ENCODE measurements at places on chromosomes 4 and X. TPM values are rescaled to one million over a fixed set of nuclear protein-coding genes. Genes with fewer than 3 reads are reported as not detected.

DNA sequence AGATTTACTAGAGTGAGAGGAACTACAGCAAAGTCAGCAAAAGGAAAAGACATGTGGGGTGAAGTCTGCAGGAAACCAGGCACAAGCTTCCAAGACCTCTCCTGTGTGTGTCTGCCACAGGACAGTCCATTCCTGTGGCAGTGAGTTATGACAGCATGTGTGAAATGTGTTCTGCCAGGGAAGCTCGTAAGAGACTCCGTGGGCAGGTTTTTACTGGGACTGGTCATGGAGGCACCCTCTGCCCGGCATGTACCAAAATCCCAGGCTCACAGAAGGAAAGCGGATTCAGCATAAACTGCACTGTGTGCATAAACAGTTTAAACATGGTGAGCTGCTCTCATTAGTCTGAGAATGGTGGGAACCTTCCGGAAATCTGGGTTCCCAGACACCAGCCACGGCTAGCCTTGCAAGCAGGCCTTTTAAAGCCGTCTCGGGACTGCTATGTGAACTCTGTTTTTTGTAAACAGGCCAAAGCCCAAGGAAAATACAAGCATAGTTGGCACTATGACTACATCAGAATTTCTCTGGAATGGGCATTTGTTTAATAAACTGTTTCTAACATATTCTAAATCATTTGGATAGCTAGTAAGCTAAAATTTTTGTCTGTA is 288.5 kb downstream of the TENM3 start:
- H3K27me3 ChIP-seq: peaks cover 30% of the 10 kb centered on the region
- H3K27ac ChIP-seq: no peak overlapping the region
- no peak for DNase-seq

Gene ZNF630
- 2.1 TPM for total RNA-seq

Gene NR0B1
- not detected for total RNA-seq

GRCh38 chrX:1500701-1501624 is 36.0 kb downstream of the P2RY8 start:
- H3K27ac ChIP-seq: peak overlapping the region; percentile 92
- no peak for DNase-seq
- peak overlapping the region; percentile 62 for H3K4me3 ChIP-seq

Gene NDST4
- total RNA-seq: not detected

GRCh38 chr4:87251106-87251505 is 30.7 kb upstream of the KLHL8 start:
- no peak for DNase-seq
- no peaks in the 10 kb centered on the region for H3K27me3 ChIP-seq
- H3K36me3 ChIP-seq: no peaks in the 10 kb centered on the region

Gene BTC
- total RNA-seq: not detected

Gene IBSP
- total RNA-seq: not detected

Gene SH2D1A
- 29.1 TPM for total RNA-seq

Gene JCHAIN
- 2.8 TPM for total RNA-seq

Gene CT45A9
- not detected for total RNA-seq

Gene TCEAL5
- not detected for total RNA-seq

GRCh38 chr4:83067058-83067639 is 32.2 kb downstream of the COPS4 start:
- H3K4me3 ChIP-seq: no peak overlapping the region
- H3K27ac ChIP-seq: no peak overlapping the region
- no peak for DNase-seq
- peaks cover 9% of the 10 kb centered on the region for H3K4me1 ChIP-seq

- H3K36me3 ChIP-seq: peaks cover 3% of the 10 kb centered on the region
- H3K4me1 ChIP-seq: peaks cover 48% of the 10 kb centered on the region
- no peak for DNase-seq
- no peaks in the 10 kb centered on the region for H3K27me3 ChIP-seq
Observed at GRCh38 chrX:65679071-65679540, 11.7 kb downstream of the MSN start.

Gene FATE1
- total RNA-seq: not detected

Gene NUP62CL
- 2.2 TPM for total RNA-seq

Gene SLITRK2
- not detected for total RNA-seq

- H3K36me3 ChIP-seq: no peaks in the 10 kb centered on the region
- H3K4me3 ChIP-seq: no peak overlapping the region
- no peak for DNase-seq
- no peak overlapping the region for H3K27ac ChIP-seq
- H3K27me3 ChIP-seq: peaks cover 10% of the 10 kb centered on the region
Observed at GRCh38 chr4:155604718-155605626, 61.7 kb upstream of the GUCY1A1 start.

Gene CDKL5
- 3.6 TPM for total RNA-seq

- H3K27me3 ChIP-seq: no peaks in the 10 kb centered on the region
- H3K4me1 ChIP-seq: no peaks in the 10 kb centered on the region
- no peak for DNase-seq
- no peaks in the 10 kb centered on the region for H3K36me3 ChIP-seq
- no peak overlapping the region for H3K4me3 ChIP-seq
Observed at GRCh38 chrX:104419211-104419610, 146.8 kb upstream of the IL1RAPL2 start.

GRCh38 chr4:3343358-3343757 is 50.5 kb downstream of the RGS12 start:
- H3K4me3 ChIP-seq: no peak overlapping the region
- no peak overlapping the region for H3K27ac ChIP-seq
- peaks cover 13% of the 10 kb centered on the region for H3K4me1 ChIP-seq
- H3K27me3 ChIP-seq: peaks cover 7% of the 10 kb centered on the region
- H3K36me3 ChIP-seq: no peaks in the 10 kb centered on the region

GRCh38 chrX:43474321-43474720 is 181.8 kb upstream of the MAOA start:
- H3K27ac ChIP-seq: no peak overlapping the region
- no peak for DNase-seq
- no peak overlapping the region for H3K4me3 ChIP-seq

DNA sequence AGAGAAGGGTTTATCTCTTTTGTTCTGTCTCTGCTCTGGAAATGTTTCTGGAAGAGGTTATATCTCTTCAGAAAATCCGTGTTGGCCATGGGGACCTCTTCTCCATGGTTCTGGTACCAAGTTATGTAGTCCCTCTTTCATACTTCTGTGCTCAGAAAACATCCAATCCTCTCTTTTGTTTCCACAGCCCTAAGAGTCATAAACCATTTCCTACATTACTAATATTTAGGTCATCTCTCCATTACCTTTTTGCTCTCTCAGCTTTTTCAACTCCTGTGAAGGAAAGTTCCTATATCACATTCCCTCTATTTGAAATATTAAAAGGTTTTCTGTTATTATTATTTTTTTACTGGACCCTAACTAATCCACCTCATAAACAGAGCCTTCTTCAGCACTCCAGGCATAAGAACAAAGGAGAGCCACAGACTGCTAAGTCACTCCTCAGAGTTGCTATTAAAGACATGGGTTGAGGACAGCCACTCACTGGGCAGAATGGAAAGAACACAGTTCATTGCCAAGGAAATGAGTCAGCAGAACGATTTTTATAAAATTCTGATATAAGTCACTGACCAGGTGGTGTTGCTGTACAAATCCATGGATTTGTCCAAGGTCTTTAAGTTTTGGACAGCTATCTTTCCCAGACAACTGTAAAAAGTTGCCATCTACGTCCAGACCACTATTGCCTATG is 122.4 kb upstream of the NPY2R start:
- DNase-seq: no peak
- H3K4me3 ChIP-seq: no peak overlapping the region
- H3K27ac ChIP-seq: no peak overlapping the region
- H3K36me3 ChIP-seq: no peaks in the 10 kb centered on the region
- no peaks in the 10 kb centered on the region for H3K27me3 ChIP-seq

- H3K36me3 ChIP-seq: no peaks in the 10 kb centered on the region
- no peak overlapping the region for H3K4me3 ChIP-seq
- no peak for DNase-seq
- H3K27ac ChIP-seq: no peak overlapping the region
- H3K27me3 ChIP-seq: no peaks in the 10 kb centered on the region
Observed at GRCh38 chrX:112832481-112833095, 8.0 kb downstream of the AMOT start.

GRCh38 chr4:13248621-13249298 is 235.4 kb downstream of the RAB28 start:
- H3K27ac ChIP-seq: no peak overlapping the region
- peaks cover 3% of the 10 kb centered on the region for H3K36me3 ChIP-seq
- no peak for DNase-seq

GRCh38 chrX:28659269-28659668 is 72.0 kb downstream of the IL1RAPL1 start:
- no peaks in the 10 kb centered on the region for H3K36me3 ChIP-seq
- no peak overlapping the region for H3K4me3 ChIP-seq
- H3K4me1 ChIP-seq: no peaks in the 10 kb centered on the region
- no peak for DNase-seq
- H3K27me3 ChIP-seq: no peaks in the 10 kb centered on the region
- no peak overlapping the region for H3K27ac ChIP-seq

GRCh38 chrX:119880076-119880475 is 8.4 kb downstream of the NDUFA1 start:
- H3K4me1 ChIP-seq: peaks cover 7% of the 10 kb centered on the region
- peak overlapping the region; percentile 85 for H3K27ac ChIP-seq
- H3K4me3 ChIP-seq: no peak overlapping the region
- H3K27me3 ChIP-seq: no peaks in the 10 kb centered on the region
- no peak for DNase-seq

DNA sequence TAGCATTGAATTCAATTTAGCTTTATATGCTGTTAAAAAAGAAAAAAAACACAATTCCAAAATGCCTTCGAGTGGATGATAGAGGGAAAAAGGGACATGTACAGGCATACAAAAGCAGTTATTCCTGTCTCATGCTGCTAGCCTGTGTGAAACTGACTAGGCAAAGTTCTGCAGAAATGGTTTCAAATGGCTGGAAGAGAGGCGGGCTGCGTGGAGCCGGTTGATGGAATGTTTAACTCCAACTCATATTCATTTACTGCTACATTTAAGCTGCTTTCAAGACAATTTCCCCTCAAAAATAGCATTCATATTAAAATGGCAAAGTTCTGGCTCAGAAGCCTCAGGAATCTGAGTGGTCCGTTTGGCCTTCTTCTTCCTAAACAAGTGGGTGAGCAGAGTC is 143.8 kb upstream of the PPARGC1A start:
- no peaks in the 10 kb centered on the region for H3K36me3 ChIP-seq
- H3K4me1 ChIP-seq: no peaks in the 10 kb centered on the region
- DNase-seq: no peak
- H3K27ac ChIP-seq: no peak overlapping the region
- H3K4me3 ChIP-seq: no peak overlapping the region

DNA sequence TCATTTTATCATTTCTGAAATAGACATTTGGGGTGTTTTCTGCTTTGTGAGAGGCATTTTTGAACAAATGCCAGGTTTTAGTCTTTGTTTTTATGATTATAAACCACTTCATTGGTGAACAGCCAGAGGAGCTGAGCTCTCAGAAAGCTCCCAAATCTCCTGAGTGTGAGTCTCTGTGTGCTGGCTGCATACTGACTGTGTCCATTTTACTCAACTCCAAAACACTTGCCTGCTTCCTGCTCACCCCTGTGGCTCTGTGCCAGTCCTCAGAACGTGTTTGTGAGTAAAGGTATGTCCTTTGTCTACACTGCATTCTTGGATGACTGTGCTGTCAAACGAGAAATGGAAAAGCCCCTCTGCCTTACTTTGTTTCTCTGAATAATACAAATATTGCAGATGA is 5.4 kb upstream of the LRAT start:
- no peak overlapping the region for H3K4me3 ChIP-seq
- H3K36me3 ChIP-seq: no peaks in the 10 kb centered on the region
- DNase-seq: no peak

DNA sequence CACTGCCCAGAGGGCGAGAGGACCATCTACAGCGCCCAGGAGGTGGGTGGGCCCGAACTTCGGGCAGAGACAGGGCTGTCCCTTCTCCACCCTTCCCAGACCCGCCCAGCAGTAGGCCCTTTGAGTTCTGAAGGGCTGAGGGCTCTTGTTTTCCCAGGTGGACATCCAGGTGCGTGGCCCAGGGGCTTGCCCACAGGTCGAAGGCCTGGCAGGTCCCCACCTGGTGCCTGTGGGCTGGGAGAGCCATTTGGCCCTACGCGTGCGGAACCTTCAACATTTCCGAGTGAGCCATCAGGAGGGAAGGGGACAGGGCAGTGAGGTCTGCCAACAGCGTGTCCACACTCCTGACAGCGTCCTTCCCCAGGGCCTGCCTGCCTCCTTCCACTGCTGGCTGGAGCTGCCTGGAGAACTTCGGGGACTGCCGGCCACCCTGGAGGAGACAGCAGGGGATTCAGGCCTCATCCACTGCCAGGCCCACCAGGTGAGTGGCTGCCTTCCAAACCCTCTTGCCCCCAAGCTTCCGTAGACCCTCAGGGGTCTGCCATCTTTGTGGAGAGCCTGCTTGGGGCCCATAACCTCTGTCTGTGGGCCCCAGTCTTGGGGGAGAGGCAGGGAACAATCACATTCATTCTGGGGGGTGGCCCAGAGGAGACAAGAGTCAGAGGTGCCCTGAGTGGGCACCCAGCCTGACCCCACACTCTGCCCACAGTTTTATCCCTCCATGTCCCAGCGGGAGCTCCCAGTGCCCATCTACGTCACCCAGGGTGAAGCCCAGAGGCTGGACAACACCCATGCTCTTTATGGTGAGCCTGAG is 6.8 kb downstream of the PLXNB3 start:
- H3K27ac ChIP-seq: no peak overlapping the region
- H3K4me3 ChIP-seq: no peak overlapping the region
- H3K36me3 ChIP-seq: no peaks in the 10 kb centered on the region
- no peak for DNase-seq
- peaks cover 6% of the 10 kb centered on the region for H3K4me1 ChIP-seq

DNA sequence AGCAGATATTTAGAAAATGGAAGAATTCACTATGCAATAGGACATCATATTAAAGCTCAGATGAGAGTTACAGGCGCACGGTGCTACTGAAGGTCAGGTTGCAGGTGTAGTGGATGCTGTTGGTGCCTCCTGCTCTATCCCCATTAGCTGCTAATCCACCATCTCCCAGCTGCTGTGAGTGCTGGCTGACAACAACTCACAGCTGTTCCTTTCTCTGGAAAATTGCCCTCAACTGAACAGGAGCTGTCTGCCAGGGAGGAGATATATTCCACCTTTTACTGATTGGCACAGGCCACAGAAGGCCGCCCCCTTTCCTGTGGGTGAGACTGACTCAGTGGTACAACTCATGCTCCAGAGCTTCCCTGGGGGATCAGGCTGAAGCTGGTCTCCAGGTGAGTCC is 48.7 kb downstream of the UCHL1 start:
- no peak overlapping the region for H3K27ac ChIP-seq
- H3K4me1 ChIP-seq: no peaks in the 10 kb centered on the region
- H3K27me3 ChIP-seq: peaks cover 48% of the 10 kb centered on the region
- no peak for DNase-seq
- no peak overlapping the region for H3K4me3 ChIP-seq
- peaks cover 2% of the 10 kb centered on the region for H3K36me3 ChIP-seq

Gene FABP2
- total RNA-seq: not detected

Gene TMEM271
- not detected for total RNA-seq

DNA sequence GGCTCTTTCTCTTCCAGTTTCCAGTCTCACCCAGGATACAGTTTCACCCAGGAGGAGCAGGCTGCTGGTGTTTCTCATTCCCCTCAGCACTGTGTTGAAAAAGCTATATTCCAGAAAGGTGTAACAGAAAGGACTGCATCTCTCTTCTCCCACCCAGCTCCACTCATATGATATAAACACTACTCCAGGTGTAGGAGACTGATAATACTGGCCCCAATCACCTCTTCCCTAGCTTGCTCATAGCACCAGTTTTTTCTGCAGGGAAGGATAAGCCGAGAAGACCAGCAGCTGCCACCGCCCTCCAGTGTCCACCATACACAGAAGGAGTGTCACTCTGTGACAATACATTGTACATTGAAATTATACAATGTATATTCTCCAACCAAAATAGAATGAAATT is 105.5 kb upstream of the STK26 start:
- no peaks in the 10 kb centered on the region for H3K4me1 ChIP-seq
- H3K4me3 ChIP-seq: no peak overlapping the region
- H3K36me3 ChIP-seq: peaks cover 2% of the 10 kb centered on the region

Gene CENPVL2
- total RNA-seq: not detected

GRCh38 chr4:79272126-79272525 is 53.7 kb downstream of the NAA11 start:
- H3K36me3 ChIP-seq: no peaks in the 10 kb centered on the region
- H3K27ac ChIP-seq: no peak overlapping the region
- no peaks in the 10 kb centered on the region for H3K27me3 ChIP-seq

Data from T-helper 17 cell (primary cell).